ENCODE measurements at places on chromosomes 2 and 18. TPM values are rescaled to one million over a fixed set of nuclear protein-coding genes. Genes with fewer than 3 reads are reported as not detected.

DNA sequence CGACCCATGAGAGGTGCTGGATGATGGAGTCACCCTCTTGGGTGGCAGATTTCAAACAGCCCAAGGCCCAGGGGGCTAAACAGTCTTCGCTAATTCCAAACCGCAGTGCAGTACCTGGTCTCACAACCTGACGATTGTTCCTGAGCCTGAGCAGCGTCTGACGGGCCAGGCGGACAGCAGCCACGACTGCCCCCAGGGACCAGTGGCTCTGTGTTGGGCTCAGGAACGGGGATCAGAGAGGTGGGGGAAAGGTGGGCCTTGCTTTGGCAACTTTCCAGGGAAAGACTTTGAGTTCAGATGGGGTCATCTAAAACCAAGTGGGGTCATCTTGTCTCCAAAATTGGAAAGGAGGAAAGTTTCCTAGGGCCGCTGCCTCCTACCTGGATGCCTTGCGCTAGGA, 492 bp downstream of the COLEC11 start:
- no peak for ATAC-seq

- no peak for ATAC-seq
Measured at GRCh38 chr18:6352275-6352674, 62.4 kb downstream of the L3MBTL4 start.

DNA sequence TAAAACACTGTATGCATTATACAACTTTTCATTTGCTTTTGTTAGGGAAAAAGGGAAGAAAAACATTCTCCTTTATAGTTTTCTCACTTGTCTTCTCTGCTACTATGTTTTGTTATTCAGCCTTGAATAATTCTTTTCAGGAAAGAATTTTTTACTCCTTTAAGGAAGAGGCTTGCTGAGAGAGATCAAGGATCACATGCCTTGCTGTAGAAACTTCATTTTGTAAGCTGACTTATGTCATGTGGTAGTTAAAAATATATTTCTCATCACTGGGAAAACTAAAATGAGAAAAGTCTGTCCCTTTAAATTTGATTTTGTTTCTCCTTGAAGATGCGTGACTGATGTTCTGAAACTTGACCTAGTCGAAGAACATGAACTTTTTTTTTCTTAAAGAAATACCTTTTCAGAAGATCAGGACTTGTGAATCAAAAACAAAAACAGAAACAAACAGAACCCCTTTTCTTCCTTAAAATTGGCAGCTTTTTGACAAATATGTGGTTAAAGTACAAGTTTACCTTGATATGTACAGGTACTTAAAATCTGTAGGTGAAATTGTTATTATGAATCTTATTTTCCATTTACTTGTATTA, 145.1 kb downstream of the COMMD1 start:
- ATAC-seq, result no peak

DNA sequence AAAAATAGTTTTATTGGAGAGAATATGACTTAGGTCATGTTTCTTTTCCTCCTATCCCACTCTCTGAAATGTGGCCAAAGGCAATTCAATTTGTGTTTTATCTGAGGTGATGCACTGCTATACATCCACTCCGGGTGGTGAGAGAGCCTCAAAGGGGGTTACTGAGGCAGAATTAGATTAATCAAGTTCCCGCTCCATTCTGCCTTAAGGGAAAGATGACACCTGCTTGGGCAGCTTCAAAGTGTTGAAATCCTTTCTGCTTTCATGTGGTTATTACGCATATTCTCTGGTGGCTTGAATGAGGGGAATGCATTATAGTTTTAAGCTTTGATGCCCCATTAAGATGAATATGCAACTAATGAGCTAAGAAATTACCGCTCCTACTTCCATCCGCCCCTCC, 213.0 kb upstream of the TMEFF2 start:
- no peak for ATAC-seq

The DSC1 gene
- 0.52 TPM for total RNA-seq

Data from esophagus mucosa (tissue), 1 donor.